Panc1 (cell line): ENCODE measurements at places on chromosomes 5 and 9.
A peak's percentile ranks its signal among the peaks of the same experiment; 100 is the strongest.

GRCh38 chr9:76624391-76625048 is 139.7 kb upstream of the PCA3 start:
- DNase-seq: no peak

- DNase-seq: no peak
Observed at GRCh38 chr5:139904566-139904815, 108.9 kb downstream of the PSD2 start.

DNA sequence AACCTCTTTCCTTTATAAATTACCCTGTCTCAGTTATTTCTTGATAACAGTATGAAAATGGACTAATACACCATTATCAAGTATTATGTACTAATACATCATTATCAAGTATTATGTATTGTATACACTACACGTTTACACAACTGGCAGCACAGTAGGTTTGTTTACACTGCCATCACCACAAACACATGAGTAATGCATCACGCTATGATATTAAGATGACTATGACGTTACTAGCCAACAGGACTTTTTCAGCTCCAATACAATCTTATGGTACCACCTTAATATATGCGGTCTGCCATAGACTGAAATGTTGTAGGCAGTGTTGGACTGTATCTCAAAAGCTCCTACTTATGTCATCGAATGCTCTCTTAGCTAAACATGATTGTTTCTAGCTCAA is 28.2 kb downstream of the PRELID2 start:
- DNase-seq: peak; percentile 64

GRCh38 chr5:173926359-173926758 is 38.2 kb downstream of the CPEB4 start:
- DNase-seq: peak; percentile 57

GRCh38 chr5:112077180-112077579 is 320.2 kb upstream of the NREP start:
- no peak for DNase-seq

GRCh38 chr9:99349870-99350269 is 127.8 kb downstream of the SEC61B start:
- no peak for DNase-seq

GRCh38 chr5:144697847-144698262 is 527.2 kb downstream of the KCTD16 start:
- peak; percentile 78 for DNase-seq

- no peak for DNase-seq
Observed at GRCh38 chr5:96226941-96227552, 206.0 kb downstream of the PCSK1 start.

- no peak for DNase-seq
Observed at GRCh38 chr5:80406980-80407734, 707 bp upstream of the ZFYVE16 start.
